ENCODE measurements at places on chromosomes 4 and X.

DNA sequence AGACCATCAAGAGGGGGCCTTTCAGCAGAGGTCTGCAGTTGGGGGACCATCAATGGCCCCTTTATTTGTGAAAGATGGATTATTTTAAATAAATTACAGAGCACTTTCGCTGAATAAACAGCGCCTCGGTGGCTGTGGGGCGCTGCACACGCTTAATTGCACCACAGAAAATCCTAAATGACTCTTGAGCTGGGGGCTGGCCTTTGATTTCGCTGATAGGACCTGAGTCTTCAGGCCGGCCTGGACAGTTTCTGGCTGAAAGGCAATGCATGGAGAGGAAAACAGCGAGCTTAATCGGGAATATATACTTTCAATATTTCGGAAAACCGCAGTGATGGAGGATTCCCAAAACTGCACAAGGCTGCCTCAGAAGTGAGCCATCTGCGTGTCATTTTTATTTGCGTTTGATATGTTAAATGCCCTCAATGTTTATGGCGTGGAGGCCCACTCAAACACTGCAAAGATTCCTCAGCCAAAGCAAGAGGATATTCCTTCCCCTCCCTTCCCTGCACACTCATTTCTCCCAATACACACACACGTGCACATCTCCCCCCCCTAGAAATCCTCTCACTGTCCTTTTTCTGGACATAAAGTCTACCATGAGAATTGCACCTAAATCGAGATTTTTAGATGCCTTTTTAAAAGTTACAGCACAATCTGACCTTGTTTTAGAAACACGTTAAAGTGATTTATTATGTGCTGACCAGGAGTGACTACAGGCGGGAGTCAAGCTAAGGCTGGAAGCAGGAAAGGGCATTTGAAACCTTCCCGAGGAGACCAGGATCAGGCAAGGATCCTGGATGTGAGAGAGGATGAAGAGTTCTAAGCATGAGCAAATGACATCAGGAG is 340.7 kb downstream of the RAB28 start:
- DNase-seq, result no peak

- no peak for DNase-seq
These were observed 60.4 kb downstream of the EFNB1 start for GRCh38 chrX:68889249-68889648.

GRCh38 chrX:85503258-85504158 is 124.0 kb upstream of the POF1B start:
- DNase-seq, result no peak

DNA sequence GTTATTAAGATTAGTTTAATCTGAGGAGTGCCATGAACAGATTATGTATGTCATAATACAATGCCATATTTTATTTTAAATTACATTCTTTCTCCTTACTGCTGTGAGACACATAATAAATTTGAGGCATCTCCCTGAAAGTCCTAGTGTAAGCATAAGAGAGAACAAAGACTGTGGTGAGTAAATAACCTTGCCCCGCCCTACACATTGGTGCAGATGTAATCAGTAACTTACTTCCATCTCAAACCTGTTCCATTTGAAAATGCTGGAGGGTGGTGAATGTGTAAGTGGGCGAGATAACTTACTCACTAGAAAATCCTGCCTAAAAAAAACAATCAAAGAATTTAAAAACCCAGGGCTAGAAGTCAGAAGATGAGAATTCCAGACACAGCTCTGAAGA is 338.1 kb upstream of the SLIT2 start:
- DNase-seq, result no peak

DNA sequence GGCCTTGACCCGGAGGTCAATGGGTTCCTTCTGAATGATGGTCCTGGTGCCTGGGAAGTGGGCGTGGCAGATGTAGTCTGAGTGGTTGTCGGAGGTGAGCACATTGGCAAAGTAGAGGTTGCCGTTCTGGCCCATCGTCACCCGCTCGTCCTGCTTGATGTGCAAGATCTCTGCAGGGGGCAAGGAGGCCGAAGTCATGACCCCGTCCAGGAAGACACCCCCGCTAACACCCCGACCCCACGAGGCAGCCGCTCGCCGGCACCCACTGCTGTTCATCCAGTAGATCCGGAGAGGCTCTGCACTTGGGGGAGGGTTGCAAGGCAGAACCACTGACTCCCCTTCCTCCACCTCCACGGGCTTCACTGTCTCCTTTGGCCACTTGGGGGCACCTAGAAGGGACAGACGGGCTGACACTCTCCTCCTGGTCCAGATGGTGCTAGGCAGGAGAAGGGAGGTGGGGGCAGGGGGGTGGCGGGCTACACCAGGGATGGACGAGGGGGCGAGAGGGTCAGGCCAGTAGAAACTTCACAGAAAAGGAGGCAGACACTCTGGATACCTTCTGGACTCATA is 15.1 kb downstream of the L1CAM start:
- DNase-seq, result no peak

DNA sequence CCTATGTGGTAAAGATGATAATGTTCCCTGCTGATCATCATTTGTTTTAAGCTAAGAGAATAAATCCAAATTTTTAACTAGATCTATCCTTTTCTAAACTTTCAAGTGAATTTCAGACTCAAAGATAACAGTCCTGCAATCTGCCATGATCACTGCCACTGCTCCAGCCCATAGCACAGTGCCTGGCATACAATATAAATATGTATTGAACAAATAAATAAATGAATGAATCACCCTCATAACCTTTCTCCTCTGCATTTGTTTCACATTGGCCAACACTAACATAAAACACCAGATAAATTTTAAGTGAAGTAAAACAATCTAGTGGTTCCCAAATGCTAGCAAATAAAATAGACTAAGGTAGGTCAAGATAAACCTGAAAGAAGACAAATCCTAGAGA is 439.0 kb downstream of the GPM6A start:
- no peak for DNase-seq
